ENCODE measurements at places on chromosomes 6 and 20.
A peak's percentile ranks its signal among the peaks of the same experiment; 100 is the strongest.

- DNase-seq: no peak
Observed at GRCh38 chr6:146357578-146358430, 185.8 kb upstream of the RAB32 start.

GRCh38 chr6:6711031-6711785 is 122.7 kb downstream of the LY86 start:
- DNase-seq: no peak

- no peak for DNase-seq
Observed at GRCh38 chr6:52360601-52361413, 1.1 kb upstream of the PAQR8 start.

GRCh38 chr6:99189823-99190721 is 159.4 kb downstream of the FAXC start:
- no peak for DNase-seq

GRCh38 chr20:64036346-64037198 is 590 bp downstream of the C20orf204 start:
- no peak for DNase-seq

- DNase-seq: peak; percentile 13
Observed at GRCh38 chr6:8905757-8906156, 470.4 kb upstream of the SLC35B3 start.

GRCh38 chr20:41293269-41294037 is 24.1 kb downstream of the ZHX3 start:
- no peak for DNase-seq

DNA sequence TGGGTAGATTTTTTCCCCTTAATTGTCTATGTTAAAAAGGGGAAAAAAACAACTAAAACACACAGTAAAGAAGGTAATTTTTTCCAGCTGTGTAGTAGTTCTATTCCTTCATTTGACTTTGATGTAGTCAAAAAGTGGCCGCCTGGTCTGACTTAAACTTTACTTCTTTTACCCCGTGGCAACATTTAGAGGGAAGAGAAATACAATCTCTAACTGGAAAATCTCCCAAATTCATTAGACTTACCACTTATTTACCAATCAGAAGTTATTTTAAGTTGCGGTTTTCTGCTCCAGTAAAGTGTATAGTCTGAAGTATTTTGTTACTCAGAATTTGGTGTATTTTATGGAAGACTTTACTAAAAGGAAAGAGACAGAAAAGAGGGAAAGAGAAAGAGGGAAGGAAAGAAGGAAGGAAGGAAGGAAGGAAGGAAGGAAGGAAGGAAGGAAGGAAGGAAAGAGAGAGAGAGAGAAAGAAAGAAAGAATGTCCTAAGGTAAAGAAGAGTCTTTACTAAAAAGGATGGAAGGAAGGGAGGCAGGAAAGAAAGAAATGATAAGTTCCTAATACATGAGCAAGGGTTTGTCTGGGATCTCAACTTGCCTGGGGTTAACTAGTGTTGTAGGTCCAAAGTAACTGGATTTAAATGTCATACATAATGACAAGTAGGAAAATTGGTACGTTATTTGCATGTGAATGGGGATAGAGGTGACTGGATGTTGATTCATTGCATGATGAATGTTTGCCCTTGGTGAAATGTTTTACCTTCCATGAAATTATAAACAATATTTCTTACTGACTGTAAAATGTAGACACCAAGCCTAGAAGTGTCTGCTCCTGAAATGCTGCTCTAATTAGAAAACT is 135.1 kb downstream of the SAMD5 start:
- DNase-seq: no peak

GRCh38 chr6:42661540-42662153 is 60.8 kb downstream of the PRPH2 start:
- peak; percentile 7 for DNase-seq

- DNase-seq: no peak
Observed at GRCh38 chr20:13755809-13756208, 28.9 kb downstream of the ESF1 start.

- DNase-seq: no peak
Observed at GRCh38 chr6:22596011-22596410, 26.6 kb downstream of the HDGFL1 start.

DNA sequence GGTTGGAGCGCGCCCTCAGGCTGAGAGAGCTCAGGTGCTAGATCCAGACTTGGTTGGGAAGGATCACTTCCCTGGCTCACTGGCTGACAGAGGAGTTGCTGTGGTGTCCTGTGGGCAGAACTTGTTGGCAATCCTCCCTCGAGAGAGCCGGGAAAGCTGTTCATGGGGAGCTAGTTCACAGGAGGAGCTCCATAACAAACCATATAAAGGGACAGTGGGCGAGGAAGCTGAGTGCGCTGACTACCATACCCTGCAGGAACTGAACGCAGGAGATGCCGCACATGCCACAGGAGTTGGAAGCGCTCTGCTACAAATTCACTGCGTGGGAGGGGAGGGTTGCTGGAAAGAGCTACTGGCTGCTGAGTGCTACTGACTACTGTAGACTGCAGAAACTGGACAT is 243.2 kb downstream of the OGFRL1 start:
- no peak for DNase-seq

- no peak for DNase-seq
Observed at GRCh38 chr6:52635049-52635577, 35.8 kb upstream of the TMEM14A start.

GRCh38 chr6:122126894-122127293 is 272.6 kb upstream of the HSF2 start:
- no peak for DNase-seq

DNA sequence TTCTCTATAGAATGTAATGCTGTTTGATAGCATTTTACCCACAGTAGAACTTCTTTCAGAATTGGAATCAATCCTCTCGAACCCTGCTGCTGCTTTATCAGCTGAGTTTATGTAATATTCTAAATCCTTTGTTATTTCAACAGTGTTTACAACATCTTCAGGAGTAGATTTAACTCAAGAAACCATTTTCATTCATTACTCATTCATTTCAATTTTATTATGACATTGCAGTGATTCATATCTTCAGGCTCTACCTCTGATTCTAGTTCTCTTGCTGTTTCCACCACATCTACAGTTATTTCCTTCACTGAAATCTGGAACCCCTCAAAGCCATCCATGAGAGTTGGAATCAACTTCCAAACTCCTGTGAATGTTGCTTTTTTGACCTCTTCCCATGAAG is 93.7 kb downstream of the ZFAND3 start:
- no peak for DNase-seq

DNA sequence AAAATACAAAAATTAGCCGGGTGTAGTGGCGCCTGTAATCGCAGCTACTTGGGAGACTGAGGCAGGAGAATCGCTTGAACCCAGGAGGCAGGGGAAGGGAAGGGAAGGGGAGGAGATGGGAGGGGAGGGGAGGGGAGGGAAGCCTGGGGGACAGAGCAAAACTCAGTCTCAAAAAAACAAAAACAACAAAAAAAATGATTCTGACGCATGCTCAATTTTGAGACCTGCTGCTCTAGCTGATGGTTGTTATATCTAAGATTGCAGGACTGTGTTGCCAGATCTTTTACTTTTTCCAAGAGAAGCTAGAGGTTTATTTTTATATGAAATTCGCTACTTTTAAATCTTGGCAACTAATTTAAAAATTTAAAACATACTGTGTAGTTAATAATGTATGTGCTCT is 2.4 kb upstream of the WFDC2 start:
- DNase-seq: no peak

DNA sequence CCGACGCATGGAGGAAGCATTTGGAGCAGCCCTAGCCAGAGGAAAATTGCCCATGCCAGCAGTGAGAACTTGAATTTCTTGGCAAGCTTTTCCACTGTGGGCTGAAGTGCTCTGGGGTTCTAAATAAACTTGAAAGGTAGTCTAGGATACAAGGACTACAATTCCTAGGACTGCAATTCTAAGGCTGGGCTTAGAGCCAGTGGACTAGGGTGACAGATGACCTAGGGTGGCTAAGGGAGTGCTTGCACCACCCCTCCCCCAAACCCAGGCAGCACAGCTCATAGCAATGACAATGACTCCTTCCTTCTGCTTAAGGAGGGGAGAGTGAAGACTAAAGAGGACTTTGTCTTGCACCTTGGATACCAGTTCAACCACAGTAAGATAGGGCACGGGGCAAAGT is 122.3 kb downstream of the THBS2 start:
- DNase-seq: no peak

DNA sequence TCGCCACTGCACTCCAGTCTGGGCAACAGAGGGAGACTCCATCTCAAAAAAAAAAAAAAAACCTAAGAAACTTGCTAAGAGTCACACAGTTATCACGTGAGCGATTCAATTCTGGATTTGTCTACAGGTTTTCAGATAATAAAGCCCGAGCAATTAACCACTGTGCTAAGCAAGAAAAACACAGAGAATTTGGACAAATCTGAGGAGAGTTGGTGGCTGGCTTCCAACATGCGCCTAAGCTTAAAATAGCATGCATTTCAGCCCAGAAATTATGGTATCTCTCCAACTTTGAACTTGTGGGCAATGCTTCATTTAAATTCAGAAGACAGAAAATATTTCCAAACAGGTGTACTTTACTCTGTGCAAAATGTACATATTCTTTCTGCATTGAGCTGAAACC is 232.9 kb downstream of the TSHZ2 start:
- DNase-seq: no peak

- DNase-seq: no peak
Observed at GRCh38 chr20:2780948-2781347, 19.5 kb downstream of the CPXM1 start.

- no peak for DNase-seq
Observed at GRCh38 chr6:145632971-145633370, 102.3 kb downstream of the EPM2A start.

GRCh38 chr6:168064226-168064807 is 14.7 kb downstream of the FRMD1 start:
- no peak for DNase-seq

- DNase-seq: no peak
Observed at GRCh38 chr6:77249560-77249959, 213.7 kb downstream of the HTR1B start.

DNA sequence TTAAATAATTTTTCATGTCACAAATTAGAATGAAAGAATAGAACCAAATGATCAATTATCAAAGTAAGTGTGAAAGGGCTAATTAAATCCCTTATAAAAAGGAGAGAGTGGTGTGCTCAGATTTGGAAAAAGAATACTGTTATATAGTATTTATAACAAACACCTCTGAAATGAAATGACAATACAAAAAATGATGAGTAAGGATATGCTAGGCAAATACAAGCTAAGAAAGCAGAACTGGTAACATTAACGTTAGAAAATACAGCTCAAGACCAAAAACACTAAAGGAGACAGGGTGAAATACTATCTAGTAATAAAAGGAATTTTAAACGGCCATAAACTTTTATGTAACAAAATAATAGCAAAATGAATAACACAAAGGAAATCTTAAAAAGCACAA is 324.2 kb upstream of the RUNX2 start:
- no peak for DNase-seq

GRCh38 chr20:9758752-9759151 is 80.1 kb downstream of the PAK5 start:
- no peak for DNase-seq

DNA sequence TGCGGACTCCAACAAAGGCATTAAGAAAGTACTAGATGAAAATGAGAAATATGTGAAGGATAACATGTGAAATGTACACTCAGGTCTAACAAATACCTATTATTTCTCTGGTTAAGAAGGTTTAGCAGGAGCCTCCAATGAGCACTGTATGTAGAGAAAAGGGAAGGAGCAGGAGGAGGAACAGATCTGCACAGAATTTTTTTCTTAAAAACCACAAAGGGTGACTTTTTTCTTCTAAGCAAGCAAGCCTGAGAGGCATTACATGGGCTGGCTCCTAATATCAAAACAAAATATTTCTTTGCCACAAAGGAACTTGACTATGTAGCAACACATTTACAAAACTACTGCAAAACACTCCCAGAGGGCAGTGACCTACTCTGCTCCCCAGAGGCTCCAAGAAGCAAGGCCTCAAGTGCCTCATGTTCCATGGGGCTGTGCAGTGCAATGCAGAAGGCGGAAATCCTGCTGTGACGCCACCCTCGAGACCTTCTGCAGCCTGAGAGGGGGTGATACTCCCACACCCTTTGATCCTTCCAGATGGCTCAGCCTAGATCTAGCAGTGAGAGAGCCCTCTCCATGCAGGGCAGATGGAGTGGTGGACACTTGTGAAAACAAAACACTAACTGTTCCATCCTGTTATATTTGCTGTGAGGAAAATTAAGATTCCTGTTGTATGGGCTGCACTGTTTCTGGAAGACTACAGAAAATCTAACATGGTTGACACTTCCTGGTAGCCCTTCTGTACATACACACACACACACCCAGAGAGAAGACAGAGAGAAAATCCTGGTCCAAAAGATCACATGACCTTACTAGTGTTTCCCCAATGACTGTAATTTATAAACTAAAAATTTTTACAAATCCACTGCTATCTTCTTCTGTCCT is 36.0 kb upstream of the SMIM29 start:
- no peak for DNase-seq

DNA sequence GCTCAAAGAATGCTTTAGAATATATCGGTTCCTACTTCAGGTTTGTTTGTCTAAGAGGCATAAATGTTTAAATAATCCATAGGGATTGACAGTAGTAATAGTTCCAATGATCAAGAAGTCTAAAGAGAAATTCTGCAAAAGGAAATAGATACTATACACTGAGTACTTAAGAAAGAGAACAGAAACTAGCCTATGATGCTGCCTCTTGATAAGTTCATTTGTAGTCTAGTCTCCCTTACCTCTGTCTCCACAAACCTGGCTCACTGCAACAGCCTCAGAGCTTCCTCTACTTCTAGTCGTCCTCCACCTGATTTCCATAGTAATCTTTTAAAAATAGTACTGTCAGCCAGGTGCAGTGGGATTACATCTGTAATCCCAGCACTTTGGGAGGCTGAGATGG is 511.8 kb downstream of the LMBRD1 start:
- DNase-seq: no peak

DNA sequence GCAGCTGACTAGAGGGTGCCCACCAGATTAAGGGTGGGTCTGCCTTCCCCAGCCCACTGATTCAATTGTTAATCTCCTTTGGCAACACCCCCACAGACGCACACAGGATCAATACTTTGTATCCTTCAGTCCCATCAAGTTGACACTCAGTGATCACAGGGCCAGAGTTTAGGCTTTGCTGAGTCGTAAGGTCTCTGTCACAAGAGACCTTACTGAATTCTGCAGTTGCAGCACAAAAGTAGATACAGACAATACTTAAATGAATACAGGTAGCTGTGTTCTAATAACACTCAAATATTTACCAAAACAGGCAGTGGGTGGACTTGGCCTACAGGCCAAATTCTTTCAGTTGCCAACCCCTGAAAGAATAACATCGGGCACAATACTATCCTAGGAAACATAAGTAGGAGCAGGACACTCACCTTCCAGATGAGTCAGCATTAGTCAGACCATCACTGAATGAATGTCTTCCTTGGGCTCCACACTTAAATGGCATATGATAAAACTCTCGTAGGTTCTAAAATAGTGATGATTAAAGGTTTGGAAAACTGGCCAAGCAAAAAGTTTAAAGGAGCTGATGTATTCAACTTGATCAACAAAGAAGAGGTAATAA is 190.0 kb downstream of the UBE3D start:
- DNase-seq: no peak
